H54 (cell line): ENCODE measurements at places on chromosomes 6 and 20.

GRCh38 chr6:160714731-160715316 lies 12.8 kb downstream of the PLG start:
- DNase-seq: no peak

DNA sequence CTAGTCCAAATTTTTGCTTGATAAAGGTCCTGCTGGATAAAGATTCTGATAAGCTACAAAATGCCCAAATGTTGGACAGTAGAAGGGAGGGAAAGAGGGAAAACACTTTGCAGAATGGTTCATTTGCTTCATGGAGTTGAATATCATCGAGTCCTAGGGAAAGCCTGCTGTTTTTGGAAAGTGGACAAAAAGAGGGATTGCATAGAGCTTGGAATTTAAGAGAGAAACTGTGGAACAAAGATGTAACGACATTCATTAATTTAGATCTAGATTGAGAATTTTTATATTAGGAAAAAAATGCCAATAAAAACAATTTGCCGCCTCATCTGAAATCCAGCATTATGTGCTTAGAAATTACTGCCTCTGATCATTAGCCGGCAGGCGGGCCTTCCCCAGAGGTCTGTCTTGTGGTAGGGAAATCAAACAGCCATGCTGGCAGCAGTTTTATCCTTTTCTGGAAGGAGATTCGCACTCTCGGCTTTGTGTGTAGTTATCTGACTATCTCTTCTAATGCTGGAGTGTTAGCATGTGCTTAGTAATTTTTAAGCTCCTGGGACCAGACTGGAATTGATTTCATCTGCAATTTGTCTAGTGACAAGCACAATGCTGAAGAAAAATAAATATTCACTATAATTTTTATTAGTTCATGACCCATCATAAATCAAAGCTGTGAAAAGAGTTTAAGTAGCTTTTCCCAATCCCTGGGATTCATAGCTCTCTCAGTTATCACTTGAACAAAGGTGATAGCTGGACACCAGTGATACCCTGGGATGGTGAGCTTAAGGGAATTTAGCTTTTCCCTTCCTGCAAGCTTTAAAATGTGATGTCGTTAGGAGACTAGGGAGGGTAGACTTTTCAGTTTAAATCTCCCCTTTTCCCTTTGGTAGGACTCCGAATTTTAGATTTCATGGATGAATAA lies 329.5 kb downstream of the PRL start:
- no peak for DNase-seq

GRCh38 chr20:59560588-59561227 lies 43.6 kb upstream of the PHACTR3 start:
- DNase-seq: no peak

DNA sequence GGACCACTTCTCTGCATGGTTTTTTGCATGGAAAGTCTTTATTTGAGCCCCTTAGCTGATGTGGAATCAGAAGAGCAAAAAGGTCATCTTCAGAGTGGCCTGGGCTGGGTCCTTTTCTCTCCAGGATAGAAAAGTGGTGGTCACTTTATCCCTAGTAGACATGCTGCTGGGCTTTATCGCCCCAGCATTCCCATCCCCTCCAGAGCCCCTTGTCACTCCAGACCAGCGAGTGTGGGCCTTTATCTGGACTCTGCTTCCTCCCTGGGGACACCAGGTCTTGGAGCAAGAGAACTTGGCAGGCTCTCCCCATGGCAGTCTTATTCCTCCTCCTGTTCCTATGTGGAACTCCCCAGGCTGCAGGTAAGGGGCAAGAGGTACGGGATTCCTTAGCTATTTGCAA lies at the start of gene LY6G6F:
LY6G6F (plus strand) TSS at position 268 of the 400 bp plus-strand sequence; CDS start at position 309, 41 bp downstream.
- DNase-seq: no peak

GRCh38 chr20:21179757-21180156 lies 53.9 kb downstream of the KIZ start:
- no peak for DNase-seq

DNA sequence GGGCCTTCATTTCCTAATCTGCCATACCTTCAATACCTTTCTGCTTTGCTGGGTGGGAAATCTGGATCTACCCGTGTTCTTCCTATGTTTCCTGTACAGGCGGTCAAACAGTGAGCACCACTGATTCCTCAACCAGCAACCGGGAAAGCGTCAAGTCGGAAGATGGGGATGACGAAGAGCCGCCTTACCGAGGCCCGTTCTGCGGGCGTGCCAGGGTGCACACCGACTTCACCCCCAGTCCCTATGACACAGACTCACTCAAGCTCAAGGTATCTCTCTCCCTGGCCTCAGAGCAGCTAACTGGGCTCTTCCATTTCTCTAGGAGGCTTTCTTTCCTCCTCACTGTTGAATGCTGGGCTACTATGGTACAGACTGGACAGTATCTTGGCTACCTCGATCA lies 190.1 kb downstream of the SASH1 start:
- DNase-seq: no peak

DNA sequence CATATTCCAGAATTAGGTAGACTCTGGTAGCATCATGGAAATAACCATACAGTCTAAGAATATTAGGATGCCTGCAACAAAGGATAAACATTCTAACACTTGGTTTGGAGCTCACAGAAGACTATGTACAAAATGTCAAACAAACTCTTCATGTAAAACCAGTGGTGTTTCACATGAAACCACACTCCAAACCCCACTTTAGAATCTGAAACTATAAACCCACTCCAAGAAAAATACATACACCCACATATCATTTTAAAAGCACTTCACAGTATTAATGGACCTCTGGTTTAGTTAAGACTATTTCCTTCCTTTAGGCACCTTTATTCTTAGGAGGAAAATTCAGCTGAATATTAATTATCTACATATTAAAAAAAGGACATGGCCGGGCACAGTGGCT lies 10.5 kb downstream of the AURKA start:
- no peak for DNase-seq

DNA sequence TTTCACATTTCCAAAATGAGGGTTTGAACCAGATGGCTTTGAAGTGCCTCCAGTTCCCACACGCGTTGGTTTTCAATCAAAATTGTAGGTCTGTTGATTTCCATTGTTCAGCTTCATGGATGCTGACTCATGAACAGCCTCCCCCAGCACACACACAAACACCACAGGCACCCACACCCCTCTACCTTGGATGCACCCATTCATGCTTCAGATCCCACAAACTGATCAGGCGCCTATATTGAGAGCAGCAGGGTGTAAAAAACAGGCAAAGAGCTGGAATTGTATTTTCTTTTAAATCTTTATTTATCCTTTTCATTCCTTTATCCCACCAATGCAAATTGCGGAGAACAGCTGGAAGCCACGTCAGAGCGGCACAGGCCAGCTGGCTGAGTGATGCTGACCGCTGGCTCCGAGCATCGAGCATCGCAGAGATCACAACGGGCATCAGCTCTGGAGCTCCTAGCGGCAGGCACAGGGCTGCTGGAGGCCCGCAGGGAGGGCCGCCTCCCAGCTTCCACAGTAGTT lies 29.3 kb upstream of the TBC1D7 start:
- DNase-seq: no peak
